Neural progenitor cell (in vitro differentiated cells): ENCODE measurements at places on chromosomes 7 and 10. TPM values are rescaled to one million over a fixed set of nuclear protein-coding genes. Genes with fewer than 3 reads are reported as not detected.

The HKDC1 gene
- 0.30 TPM in 1 of 2 replicates, not detected in the other for total RNA-seq

The CALML3 gene
- not detected in 2 replicates for total RNA-seq

The METTL27 gene
- 10.5 and 12.0 TPM in 2 replicates for total RNA-seq

- no peak for DNase-seq
Measured at GRCh38 chr7:142654398-142654797, 94.9 kb upstream of the PRSS1 start.

DNA sequence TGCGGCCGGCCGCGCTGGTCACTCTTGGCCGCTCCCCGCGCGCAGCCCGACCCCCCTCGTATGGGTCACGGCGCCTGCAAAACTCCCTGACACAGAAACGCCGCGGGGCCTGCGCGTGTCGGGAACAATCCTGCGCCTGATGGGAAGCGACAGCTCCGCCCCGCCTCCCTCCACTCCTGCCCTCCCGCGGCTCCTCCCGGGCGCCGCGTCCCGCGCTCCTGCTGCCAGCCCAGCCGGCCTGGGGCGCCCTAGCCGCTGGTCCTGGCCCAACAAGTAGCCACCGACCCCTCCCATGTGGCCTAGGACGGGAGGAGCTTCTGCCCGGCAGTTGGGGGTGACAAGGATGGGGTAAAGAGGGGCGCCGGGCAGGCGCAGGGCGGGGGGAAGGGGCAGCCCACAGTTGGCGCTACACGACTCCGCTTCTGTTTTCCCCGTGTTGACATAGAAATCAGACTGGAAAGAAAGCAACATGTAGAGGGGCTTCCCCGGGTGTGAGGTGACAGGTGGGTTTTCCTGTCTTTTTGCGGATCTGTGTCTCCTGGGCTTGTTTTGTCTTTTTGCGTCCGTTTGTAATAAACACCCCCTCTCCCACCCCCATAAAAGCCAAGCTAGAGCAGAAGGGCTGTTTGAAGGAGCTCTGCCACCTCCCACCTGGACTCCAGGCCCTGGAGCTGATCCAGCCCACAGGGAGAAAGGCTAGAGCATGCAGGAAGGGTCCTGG, 35.1 kb upstream of the PAX2 start:
- peak; percentile 71 for DNase-seq

GRCh38 chr10:45593938-45594275, 78.7 kb downstream of the ZFAND4 start:
- DNase-seq: no peak

DNA sequence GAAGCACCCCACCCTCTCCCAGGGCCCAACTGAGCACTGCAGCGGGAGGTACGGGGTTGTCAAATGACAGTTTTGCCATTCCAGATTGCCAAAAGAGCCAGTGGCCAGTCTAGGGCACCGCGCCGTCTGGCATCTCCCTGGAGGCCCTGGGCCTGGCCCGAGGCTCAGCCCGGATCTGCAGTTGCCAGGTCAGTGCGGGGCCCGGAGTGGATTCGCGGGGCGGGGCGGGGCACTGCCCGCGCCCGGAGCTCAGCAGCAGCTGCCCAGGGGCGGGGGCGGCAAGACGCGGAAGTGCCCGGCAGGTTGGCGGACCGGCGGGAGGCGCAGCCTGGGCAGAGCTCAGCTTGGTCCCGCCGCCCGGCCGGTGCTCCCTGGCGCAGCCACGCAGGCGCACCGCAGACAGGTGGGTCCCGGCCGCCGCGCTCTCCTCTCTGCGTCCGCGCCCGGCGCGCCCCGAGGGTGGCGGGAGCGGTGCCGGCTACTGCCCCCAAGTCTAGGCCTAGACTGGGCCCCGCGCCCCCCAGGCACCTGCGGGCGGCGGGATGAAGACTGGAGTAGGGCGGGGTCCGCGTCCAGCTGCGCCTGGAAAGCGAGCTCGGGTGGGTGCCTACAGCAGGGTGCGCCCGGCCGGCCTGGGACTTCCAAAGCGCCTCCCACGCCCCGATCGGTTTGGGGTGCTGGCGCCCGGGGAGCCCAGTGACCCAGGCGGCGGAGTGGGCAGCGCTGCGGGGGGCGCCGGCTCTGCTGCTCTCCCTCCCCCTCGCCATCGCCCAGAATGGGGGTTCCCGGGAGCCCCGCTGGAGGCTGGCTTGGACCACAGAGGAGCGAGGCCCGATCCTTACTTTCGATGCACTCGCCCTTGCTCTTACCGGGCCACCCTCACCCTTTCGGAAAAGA, at the start of gene IRF5:
Gene IRF5, plus strand, starts transcription at position 281 of the 897 bp plus-strand sequence. CDS start 4,155 bp downstream, outside the sequence.
- DNase-seq: peak; percentile 64

DNA sequence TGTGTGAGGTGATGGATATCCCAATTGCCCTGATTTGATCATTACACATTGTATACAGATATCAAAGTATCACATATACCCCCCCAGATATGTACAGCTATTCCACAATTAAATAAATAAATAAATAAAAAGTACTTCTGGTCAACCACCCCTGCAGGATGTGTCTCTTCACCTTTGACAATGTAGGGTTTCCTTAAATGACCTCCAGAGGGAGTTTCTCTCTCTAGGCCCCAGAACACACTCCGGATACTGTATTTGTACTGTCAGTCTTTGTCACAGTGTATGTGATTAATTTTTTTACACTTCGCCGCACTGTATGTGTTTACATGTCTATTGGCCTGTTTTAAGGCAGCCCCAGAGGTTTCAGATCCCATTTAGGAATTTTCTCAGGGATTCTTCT, 123.6 kb downstream of the ADCYAP1R1 start:
- DNase-seq: peak; percentile 11

GRCh38 chr7:51229106-51229537, 87.5 kb downstream of the COBL start:
- DNase-seq: peak; percentile 16

- no peak for DNase-seq
Measured at GRCh38 chr10:1631282-1631681, 106.0 kb downstream of the ADARB2 start.

DNA sequence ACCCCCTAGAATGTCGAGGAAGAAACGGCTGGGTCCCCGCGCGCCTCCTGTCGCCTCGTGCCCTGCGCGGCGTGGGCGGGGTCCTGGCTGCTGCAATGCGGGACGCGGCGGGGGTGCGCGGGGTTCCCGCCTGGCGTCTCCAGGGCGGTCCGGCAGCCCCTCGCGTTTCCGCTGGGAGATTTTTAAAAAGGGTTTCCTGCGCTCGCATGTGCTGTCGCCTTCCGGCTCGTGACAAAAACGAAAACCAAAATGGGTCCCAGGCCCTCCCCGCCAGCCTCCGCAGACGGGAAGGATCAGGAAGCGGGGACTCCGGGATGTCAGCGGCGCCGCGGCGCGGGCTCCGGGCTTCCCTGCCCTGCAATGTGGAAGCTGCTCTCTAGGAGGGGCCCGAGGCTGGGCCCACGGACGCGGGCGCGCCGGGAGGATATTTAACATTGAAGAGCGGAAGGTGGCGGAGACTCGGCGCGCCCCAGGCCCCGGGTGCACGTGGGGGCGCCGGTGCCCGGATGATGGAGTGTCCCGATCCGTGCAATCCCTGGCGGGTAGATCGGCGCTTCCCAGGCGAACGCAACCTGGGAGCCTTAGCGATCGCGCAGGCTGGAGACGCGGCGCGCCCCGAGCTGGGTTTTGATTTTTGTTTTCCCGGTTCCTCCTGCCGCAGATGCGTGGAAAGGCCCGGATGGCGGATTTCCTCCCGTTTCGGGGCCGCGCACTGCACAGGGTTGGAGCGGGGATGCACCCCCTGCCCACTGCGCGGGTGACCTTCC, 1.0 kb downstream of the PFKP start:
- DNase-seq: peak; percentile 69

- no peak for DNase-seq
Measured at GRCh38 chr10:8297959-8298358, 243.5 kb downstream of the GATA3 start.

GRCh38 chr7:11427686-11428273, 404.2 kb downstream of the THSD7A start:
- peak; percentile 68 for DNase-seq
